ENCODE measurements at places on chromosomes 13 and 19. TPM values are rescaled to one million over a fixed set of nuclear protein-coding genes. Genes with fewer than 3 reads are reported as not detected.

IRGC gene
- total RNA-seq = not detected

ZNF99 gene
- 0.22 TPM for total RNA-seq

GRCh38 chr19:5895409-5895808 lies 8.2 kb downstream of the NDUFA11 start:
- DNase-seq = no peak

IGFLR1 gene
- 8.2 TPM for total RNA-seq

DNA sequence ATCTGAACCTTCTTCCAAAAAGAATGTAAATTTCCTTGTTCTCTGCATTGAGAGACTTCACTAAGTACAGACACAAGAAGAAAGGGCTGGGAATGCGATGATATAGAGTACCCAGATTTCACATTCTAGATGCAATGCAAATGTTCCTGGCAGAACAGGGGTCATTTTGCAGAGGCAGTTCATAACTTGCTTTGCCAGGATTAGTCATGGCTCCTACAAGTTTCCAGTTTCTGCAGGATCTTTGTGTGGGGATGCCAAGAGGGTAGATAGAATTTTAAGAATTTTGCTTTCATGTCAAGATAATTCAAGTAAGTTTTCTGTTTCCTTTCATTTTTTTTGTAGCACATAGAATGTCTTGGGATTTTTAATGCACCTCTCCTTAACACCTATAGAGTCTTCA lies 181.2 kb downstream of the FGF9 start:
- DNase-seq = no peak

- no peak for DNase-seq
These were observed 34.0 kb downstream of the C13orf46 start for GRCh38 chr13:113939944-113940297.

CEACAM6 gene
- 1,767 TPM for total RNA-seq

DNA sequence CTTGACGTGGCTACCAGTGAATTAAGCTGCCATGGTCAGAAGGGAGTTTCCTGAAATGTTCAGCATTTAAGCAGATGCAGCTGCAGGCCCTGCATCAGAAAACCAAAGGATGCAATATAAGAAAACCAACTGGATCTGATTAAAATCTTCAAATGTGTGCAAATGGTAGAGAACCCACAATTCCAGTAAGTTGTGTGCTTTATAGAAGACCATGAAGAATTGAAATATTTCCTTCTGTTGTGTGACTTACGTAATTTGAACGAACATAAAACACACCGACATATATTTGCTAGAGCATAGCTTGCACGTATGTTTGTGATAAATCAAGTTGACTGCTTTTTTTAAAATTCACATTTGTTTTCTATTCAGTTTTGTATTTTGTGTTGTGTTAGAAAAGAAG lies 191.4 kb downstream of the COL4A1 start:
- no peak for DNase-seq

DNA sequence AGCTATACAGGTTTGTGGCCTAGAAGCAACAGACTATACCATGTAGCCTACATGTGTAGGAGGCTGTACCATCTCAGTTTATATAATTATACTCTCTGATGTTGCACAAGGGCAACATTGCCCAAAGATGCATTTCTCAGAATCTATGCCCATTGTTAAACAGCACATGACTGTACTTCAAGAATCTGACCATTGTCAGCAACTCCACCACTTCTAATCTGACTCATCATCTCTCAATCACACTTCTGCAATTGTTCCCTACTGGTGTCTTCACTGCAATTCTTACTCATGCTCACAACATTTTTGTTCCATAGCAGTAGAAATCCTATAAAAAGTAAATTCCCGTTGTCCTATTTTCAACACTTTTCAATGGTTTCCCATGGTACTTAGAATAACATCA lies 63.9 kb upstream of the ATXN8OS start:
- no peak for DNase-seq
